Fibroblast of lung (primary cell): ENCODE measurements at places on chromosomes 3 and 15.

GRCh38 chr3:107258300-107258699 is 118.9 kb upstream of the CCDC54 start:
- no peak for DNase-seq

GRCh38 chr3:4825436-4826236 is 153.6 kb upstream of the BHLHE40 start:
- no peak for DNase-seq

GRCh38 chr15:58249646-58250312 is 111.6 kb downstream of the AQP9 start:
- no peak for DNase-seq

DNA sequence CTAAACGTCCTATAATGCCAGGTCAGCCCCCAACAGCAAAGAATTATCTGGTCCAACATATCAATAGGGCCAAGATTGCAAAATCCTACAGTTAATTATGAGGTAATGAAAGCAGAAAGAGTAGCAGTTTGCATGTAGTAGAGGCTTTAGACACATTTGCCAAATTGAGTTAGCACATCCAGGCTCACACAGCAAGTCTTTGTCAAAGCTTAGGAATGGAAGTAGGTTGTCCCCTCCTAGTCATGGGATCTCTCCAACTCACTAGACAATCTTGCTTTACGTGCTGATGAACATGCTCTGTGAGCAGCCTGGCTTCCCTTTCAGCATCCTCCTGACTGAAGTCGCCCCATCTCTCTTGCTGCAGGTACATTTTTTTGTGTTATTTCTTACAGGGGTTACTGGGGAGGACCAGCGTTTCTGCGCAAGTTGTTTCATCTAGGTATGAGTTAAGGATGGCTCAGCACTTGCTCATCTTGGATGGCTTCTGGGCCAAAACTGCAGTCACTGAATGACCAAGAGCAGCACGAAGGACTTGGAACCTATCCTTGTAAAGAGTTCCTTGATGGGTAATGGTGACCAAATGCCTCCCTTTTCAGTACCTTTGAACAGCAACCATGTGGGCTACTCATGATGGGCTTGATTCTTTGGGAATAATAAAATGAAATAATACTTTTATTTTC is 55.9 kb downstream of the SQOR start:
- no peak for DNase-seq

GRCh38 chr15:53536479-53537120 is 222.9 kb downstream of the WDR72 start:
- DNase-seq = no peak

GRCh38 chr3:43181202-43181821 is 75.4 kb upstream of the POMGNT2 start:
- no peak for DNase-seq

- no peak for DNase-seq
Observed at GRCh38 chr3:50271314-50271936, 2.5 kb downstream of the SEMA3B start.

- DNase-seq = no peak
Observed at GRCh38 chr15:72564091-72564490, 90.0 kb downstream of the ARIH1 start.

GRCh38 chr15:69953051-69953450 is 144.7 kb downstream of the TLE3 start:
- no peak for DNase-seq

DNA sequence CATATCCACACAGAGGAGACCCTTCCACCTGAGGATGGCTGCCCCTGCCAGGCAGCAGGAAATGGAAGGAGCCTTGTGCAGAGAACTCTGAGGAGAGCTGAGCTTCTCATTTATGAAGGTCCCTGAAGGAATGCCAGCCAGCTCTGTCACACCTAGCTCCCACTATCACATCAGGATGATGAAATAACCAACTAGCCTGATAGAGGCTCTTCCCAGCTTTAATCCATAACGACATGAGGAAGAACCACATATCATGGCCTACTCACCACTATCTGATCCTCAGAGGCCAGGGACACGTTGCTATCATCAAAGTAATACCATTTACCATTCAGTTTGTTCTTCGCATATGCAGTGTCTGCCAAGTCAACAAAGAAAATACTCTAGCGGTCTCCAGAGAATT is 1.5 kb upstream of the C3orf62 start:
- no peak for DNase-seq

DNA sequence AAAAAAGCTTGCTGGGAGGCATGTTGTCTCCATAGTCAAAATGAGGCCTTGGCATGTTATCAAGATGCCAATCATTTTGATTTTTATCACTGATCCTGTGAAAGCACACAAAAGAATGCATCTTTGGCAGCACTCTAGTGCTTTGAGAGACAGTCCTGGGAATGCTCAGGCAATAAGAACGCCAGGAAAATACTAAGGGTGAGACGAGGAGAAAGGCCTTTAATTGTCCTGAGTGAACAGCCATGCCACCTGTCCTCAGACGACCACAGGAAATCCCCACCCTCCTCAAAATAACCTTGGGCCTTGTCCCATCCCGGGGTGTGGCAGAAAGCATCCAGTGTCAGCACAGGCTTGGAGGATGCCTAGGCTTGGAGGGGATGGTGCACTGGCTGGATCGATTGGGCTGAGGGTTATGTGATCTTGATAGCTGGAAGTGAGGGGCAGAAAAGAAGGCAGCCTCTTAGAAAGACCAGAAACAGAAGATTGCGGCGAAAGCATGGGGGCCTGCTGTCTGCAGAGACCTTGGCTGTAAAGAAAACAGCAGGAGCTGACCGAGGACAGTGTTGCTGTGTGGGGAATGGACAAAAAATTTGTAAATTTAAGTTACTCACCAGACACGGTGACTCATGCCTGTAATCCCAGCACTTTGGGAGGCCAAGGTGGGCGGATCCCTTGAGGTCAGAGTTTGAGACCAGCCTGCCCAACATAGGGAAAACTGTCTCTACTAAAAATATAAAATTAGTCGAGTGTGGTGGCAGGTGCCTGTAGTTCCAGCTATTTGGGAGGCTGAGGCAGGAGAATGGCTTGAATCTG is 7.3 kb downstream of the TMEM158 start:
- peak; percentile 69 for DNase-seq

DNA sequence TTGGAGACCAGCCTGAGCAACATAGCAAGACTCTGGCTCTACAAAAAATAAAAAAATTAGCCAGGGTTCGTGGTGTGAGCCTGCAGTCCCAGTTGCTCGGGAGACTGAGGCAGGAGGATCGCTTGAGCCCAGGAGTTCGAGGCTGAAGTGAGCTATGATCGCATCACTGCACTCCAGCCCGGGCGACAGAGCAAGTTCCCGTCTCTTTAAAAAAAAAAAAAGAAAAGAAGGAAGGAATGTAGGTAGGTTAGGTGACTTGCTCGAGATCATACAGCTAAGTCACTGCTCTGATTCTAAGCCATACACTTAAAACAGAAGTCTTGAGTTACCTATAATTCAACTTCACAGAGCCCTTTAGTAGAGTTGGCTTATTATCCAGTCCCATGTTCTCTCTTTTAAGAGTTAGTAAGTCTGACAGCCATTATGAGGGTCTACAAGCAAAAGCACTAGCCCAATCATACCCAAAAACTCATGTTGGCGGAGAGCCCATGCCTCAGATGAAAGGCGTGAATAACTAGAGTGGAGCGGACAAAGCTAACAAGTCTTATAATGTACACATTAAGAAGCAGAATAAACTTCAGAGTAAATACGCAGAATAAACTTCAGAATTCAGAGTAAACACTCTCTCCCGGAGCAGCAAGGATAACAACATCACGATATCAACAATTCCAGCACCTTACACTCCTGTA is 768 bp downstream of the AAGAB start:
- peak; percentile 29 for DNase-seq

GRCh38 chr3:165696496-165696895 is 140.7 kb downstream of the BCHE start:
- DNase-seq = no peak

DNA sequence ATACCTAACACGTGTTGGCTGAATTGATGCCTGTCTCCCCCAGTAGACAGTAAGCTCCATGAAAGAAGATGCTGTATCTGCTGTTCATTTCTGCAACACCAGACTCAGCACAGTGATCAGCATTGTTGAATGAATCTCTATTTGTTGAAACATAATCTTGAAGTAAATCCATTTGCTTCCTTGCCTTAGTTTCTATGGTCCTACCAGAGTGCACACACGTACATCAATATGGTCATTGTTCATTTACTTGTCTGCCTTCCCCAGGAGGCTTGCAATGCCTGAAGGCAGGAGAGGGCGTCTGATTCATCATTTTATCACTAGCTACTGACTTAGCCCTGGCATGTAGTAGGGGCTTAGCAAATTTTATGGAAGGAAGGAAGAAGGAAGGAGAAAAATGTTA is 19.2 kb downstream of the RBP2 start:
- DNase-seq = peak; percentile 12

DNA sequence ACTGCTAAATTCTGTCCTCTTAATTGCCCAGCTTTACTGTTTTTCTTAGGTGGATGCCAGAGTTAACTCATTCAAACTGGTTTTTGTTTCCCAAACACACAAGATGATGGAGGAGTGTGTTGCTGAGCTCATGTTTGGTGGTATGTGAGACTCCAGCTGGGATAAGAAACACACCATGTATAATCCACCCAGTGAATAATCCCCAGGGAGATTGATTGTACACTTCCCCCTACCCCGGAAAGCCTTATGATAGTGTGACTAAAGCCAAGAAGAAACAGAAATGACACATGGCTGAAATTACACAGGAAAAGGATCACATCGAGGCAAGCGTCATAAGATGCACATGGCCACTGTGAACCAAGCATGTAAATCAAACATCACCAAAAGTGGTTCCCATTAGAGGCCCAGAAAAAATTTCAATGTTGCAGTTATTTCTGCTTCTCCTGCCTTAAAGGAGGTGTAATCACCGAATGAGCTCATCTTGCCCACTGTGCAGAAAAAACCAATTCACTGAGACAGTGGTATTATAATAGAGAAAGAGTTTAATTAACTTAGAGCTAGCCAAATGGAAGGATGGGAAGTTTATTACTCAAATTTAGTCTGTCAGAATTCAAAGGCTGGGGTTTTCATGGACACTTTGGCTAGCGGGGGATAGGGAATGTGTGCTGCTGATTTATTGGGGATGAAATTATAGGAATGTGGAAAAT is 56.7 kb upstream of the MAGI1 start:
- DNase-seq = peak; percentile 42

- DNase-seq = no peak
Observed at GRCh38 chr3:154113609-154114008, 7.6 kb upstream of the ARHGEF26 start.

DNA sequence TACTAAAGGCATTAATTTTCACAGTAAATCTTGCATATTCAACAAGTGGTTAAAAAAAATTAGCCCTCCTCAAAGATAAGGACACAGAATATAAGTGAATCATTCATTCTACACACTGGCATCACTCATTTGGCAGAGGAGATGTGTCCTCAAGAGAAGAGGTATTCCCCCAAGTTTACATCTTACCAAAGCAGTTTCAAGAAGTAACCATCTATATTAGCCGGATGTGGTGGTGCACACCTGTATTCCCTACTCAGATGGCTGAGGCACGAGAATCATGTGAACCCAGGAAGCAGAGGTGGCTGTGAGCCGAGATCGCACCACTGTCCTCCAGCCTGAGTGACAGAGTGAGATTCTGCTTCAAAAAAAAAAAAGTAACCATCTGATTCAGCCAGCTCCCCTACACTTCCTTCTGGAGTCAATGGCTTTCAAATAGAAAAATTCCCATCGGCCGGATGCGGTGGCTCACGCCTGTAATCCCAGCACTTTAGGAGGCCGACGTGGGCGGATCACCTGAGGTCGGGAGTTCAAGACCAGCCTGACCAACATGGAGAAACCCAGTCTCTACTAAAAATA is 15.4 kb downstream of the RAF1 start:
- DNase-seq = no peak

- DNase-seq = peak; percentile 81
Observed at GRCh38 chr3:99789011-99789721, 28.5 kb upstream of the CMSS1 start.

- peak; percentile 40 for DNase-seq
Observed at GRCh38 chr3:13581485-13582365, 32.8 kb downstream of the FBLN2 start.

DNA sequence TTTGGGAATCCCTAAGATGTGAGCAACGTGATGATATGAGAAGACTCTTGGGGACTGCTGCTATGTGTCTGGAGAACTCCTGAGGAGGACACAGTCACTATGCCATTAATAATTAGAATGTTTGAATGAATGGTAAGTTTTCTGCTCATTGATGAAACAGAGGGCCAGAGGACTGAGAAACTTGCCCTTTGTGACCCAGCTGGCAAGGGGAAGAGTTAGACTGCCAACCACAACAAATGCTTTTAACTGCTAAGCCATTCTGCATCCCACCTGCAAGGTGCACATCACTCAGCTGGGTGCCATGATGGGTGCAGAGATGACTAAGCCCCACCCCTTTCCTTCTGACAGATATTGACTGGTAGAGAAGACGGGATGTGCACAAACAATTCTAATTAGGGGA is 249.6 kb downstream of the THRB start:
- no peak for DNase-seq

DNA sequence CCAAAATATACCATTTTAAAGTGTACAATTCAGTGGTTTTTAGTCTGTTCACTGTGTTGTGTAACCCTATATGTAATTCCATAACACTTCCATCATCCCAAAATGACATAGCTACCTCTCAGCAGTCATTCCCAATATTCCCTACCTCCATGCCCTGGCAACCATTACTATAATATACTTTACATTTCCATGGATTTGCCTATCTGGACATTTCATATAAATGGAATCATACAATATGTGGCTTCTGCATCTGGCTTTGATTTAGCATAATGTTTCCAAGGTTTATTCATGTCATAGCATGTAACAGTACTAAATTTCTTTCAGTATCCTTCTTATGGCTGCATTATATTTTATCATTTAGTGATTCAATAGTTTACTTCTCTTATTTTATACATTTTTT is 25.3 kb downstream of the FAM98B start:
- no peak for DNase-seq

GRCh38 chr3:158085931-158086330 is 20.3 kb downstream of the SHOX2 start:
- DNase-seq = no peak

DNA sequence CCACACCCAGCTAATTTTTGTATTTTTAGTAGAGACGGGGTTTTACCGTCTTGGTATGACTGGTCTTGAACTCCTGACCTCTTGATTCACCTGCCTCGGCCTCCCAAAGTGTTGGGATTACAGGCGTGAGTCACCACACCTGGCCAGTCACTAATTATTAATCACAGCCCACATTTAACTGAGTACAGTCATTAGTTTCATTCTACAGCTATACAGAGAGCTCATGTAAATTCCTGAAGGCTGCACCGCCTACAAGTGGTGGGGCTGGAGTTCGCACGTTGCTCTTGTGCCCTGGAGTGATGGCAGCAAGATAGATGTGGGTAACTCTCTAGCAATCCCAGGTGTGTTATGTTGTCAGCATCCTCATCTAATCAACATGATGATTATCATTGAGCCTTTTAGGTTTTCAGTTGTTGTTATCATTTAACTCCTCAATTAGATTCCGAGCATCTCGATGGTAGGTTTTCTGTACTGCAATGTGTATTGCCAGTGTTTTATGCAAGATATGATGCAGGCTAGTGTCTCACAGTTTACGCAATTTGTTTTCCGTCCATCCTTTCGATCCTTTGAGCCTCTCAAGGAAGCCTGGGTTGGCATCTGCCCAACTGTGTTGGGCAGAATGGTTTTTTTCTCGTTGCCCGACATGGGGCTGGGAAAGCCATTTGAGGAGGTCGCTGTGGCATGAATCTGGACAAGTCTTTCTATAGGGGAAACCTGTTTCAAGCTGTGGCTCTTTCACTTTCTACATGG is 216.3 kb downstream of the LPP start:
- no peak for DNase-seq
